ENCODE measurements at places on chromosomes 1 and 21. TPM values are rescaled to one million over a fixed set of nuclear protein-coding genes. Genes with fewer than 3 reads are reported as not detected.

GRCh38 chr21:14814282-14814681 is 250.5 kb downstream of the NRIP1 start:
- no peak for DNase-seq

Gene PLA2G2F
- total RNA-seq: not detected

Gene SLAMF7
- total RNA-seq: under 0.01 TPM

Gene PADI2
- under 0.01 TPM for total RNA-seq

Data from osteoblast (primary cell).